ENCODE measurements at places on chromosomes 13 and 19. TPM values are rescaled to one million over a fixed set of nuclear protein-coding genes. Genes with fewer than 3 reads are reported as not detected.

Gene GPR183
- 2.2 TPM for polyA plus RNA-seq

Gene TMEM59L
- 13.8 TPM for polyA plus RNA-seq

Gene SMARCA4
- polyA plus RNA-seq = 53.0 TPM

DNA sequence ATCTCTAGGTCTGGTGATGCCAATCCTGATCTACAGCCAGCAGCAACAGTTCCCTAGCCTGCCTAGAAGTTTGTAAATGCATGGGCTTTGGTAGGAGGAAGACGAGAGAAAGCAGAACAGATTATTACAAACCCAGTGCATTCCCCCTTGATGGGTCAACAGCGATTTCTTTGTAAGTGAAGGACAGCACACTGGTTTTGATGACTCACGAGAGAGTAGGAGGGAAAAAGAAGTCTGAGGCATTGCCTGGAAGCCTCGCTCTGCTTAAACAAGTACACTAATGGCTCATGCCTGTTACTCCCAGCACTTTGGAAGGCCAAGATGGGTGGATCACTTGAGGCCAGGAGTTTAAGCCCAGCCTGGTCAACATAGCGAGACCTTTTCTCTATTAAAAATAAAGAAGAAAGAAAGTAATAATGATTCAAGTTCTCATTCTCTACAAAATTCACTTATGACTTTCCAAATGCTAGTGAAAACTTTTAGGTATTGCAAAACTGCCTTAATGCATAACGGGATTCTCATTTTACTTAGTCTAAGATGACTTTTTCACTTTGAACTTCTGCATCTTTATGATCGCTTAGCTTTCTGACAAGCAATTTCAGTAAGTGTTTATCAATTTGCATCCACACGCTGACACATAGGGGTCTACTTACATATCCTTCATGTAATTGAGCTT lies 47.7 kb upstream of the USPL1 start:
- no peak for DNase-seq

Measured in heart right ventricle (tissue), 16 donors.